ENCODE measurements at places on chromosomes 2 and 18. TPM values are rescaled to one million over a fixed set of nuclear protein-coding genes. Genes with fewer than 3 reads are reported as not detected.

Gene SEMA4F
- total RNA-seq: 3.5 TPM

Gene PLEKHH2
- total RNA-seq: 1.2 TPM

Gene AKAIN1
- not detected for total RNA-seq

GRCh38 chr2:3454802-3455201 is 64.5 kb downstream of the ADI1 start:
- no peak for DNase-seq

Gene CGREF1
- total RNA-seq: 1.4 TPM
